ENCODE measurements at places on chromosomes 16 and 17.

DNA sequence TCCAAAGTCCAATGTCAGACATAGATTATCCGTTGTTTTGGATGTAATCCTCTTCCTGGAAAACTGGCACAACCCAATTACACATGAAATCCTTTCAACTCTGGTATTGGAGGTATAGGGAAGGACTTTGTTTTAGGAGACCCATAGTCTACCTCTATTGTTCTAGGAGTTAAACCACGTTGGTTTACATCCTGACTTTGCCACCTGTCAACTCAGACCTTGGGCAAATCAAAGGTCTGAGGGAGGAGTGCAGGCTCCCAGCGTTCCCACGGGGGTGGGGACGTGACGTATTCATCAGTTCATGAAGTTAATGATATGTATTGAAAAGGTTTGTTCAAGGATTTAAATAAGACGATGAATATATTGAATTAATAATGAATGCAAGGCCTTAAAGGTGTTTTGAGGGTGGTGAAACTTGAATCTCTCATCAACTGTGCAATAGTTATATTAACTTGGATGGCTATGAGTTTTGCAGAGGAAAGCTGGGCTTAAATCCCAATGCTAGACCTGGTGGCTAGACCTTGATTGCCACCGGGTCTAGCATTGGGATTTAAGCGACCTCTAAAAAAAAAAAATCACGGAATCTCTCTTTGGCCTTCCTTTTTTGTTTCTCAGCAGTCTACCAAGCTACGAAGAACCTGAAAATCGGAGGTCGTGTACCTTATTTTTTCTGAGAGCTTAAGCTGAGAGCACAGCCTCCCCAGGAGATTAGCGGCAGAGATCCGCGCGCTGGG lies 744 bp upstream of the NF1 start:
- no peak for DNase-seq

DNA sequence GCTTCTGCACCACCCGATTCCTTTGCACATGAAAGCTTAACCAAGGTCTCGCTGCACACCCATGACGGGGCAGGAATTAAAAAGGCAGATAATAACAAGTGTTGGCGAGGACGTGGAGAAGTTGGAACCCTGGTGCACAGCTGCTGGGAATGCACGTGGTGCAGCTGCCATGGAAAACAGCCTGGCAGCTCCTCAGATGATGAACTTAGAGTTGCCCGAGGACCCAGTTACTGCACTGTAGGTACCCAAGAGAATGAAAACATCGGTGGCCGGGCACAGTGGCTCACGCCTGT lies 211.6 kb upstream of the CIBAR2 start:
- no peak for DNase-seq

GRCh38 chr17:14739656-14740431 lies 439.0 kb downstream of the HS3ST3B1 start:
- no peak for DNase-seq

GRCh38 chr17:43341715-43342588 lies 56.8 kb upstream of the ARL4D start:
- no peak for DNase-seq

- no peak for DNase-seq
Observed at GRCh38 chr16:78836802-78837491, 737.5 kb downstream of the WWOX start.
